ENCODE measurements at places on chromosomes 12 and 14.

- no peak for DNase-seq
Measured at GRCh38 chr14:25607192-25607591, 557.2 kb upstream of the STXBP6 start.

DNA sequence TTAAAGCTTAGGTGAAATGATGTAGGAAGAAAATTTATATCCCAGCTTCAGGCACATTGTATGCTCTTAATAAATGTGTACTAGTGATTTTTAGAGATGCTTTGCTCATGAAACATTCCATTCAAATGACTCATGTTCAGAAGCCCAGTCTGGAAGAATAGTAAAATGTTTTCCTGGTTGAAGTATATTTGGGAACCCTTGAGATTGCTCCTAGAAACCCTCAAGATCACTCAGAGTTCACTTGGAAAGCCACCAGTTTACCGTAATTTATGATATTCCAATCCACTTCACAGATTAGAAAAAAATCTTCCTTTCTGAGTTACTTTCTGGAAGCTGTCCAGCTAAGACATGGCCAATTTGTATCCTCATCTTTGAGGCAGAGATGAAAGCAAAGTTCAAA lies 186.4 kb downstream of the SYT10 start:
- no peak for DNase-seq

DNA sequence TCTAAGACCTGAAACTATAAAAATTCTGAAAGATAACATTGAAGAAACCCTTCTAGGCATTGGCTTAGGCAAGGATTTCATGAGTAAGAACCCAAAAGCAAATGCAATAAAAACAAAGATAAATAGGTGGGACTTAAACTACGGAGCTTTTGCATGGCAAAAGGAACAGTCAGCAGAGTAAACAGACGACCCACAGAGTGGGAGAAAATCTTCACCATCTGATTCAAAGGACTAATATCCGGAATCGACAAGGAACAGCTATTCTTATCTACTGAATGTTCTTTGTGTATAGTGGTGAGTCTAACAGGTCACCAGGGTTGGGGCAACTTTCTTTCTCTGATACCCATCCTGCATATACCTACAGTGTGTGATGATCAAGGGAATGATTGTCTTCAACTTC lies 198.6 kb downstream of the CCDC91 start:
- no peak for DNase-seq

DNA sequence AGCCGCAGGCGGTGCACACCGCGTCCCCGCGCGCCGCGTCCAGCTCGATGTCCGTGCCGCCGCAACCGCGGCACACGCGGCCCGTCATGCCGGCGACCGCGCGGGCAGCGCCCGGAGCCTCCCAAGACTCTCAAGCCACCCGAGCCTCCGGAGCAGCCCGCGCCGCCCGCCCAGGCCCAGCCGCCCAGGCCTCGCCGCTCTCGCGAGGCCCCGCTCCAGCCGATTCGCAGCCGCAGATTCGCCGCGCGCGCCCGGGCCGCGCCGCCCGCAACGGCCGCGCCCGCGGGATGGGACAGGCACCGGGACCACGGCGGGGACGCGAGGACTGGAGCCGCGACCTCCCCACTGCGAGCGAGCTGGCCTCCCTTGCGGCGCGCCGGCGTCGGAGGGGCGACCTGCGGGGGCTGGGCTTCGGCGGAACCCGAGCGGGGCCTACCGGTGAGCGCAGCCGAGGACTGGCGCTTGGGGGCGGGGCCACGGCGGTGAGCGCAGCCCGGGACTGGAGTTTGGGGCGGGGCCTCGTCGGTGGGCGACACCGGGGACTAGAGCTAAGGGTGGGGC lies at the start of gene BRF1:
Gene BRF1 (minus strand): TSS at position 460 of the 561 bp plus-strand sequence. CDS start 372 bp downstream, at position 88.
- peak; percentile 97 for DNase-seq

DNA sequence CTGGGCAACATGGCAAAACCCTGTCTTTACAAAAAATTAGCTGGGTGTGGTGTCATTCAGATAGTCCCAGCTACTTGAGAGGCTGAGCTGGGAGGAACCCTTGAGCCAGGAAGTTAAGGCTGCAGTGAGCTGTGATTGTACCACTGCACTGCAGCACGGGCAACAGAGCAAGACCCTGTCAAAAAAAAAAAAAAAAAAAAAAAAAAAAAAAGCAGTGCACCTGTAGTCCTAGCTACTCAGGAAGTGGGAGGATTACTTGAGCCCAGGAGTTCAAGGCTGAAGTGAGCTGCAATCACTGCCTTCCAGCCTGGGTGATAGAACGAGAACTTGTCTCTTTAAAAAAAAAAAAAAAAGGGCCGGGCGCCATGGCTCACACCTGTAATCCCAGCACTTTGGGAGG lies 5.6 kb downstream of the REM2 start:
- no peak for DNase-seq

DNA sequence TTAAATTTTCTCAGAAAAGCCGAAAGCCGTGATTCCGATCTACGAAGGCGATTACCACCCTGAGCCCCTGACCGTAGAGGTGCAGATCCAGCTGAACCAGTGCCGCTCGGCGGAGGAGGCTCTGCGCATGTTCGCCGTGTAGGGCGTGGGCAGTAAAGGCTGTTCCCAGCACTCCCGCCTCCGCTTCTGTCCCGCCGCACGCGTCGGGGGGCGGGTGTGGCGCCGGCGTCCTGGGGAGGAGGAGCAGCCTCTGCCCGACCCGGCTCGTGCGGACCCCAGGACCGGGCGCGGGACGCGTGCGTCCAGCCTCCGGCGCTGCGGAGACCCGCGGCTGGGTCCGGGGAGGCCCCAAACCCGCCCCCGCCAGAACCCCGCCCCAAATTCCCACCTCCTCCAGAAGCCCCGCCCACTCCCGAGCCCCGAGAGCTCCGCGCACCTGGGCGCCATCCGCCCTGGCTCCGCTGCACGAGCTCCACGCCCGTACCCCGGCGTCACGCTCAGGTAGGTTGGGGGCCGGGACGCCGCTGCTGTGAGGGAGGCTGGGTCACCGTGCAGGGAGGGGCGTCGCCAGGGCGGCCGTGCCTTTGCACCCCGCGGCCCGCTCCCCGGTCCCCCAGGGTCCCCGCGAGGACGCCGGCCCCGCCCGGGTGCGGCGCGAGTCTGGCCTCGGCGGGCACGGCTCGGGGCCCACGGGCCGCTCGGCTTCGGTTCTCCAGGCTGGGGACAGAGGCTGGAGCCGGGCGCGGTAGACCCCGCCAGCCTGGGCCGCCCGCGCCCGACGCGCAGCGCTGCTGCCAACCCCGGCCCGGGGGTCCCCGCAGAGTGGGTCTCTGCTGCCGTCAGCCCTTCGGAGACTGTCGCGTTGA lies at the start of gene B3GNT4:
Gene B3GNT4 (plus strand): TSS at position 409 of the 866 bp plus-strand sequence. CDS start 910 bp downstream, outside the sequence.
- peak; percentile 71 for DNase-seq

DNA sequence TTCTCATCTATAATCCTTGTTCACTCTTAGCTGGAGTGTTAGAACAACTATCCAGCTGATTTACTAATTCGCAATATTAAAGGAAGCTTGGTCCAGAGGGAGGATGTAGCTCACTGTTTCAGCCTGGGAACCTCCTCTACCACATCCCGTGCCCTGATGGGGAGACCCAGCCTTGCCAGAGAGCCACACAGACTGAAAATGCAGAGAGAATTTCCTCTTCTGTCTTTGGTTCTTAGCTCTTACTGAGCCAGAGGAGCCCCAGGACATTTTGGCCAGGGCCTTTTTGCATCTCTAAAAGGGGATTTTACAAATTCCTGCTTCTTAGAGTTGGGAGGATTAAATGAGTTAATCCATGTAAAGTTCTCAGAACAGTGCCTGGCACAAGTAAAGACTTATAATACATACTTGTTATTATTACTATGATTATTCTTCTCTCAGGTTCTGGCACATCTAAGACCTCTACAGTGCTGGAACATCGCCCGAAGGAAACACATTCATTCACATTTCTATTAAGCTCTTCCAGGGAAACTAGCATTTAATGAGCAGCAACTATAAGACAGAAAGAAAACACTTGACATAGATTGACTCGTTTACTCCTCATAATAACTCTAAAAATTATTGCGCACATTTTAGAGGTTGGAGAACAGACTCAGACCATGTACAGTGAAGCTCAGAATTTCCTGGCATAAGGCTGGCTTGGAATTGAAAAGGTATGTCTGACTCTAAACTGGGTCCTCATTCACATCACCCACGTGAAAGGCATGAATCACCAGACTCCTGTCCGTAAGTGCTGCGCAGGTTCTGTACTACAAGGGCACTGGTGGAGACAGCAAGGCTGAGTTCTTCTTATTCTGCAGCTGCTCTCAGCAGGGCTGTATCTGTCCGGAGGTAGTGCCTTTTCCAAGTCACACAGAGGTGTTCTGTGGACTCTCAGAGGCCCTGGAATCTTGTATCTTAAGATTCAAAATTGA lies 27.8 kb upstream of the AEBP2 start:
- no peak for DNase-seq

DNA sequence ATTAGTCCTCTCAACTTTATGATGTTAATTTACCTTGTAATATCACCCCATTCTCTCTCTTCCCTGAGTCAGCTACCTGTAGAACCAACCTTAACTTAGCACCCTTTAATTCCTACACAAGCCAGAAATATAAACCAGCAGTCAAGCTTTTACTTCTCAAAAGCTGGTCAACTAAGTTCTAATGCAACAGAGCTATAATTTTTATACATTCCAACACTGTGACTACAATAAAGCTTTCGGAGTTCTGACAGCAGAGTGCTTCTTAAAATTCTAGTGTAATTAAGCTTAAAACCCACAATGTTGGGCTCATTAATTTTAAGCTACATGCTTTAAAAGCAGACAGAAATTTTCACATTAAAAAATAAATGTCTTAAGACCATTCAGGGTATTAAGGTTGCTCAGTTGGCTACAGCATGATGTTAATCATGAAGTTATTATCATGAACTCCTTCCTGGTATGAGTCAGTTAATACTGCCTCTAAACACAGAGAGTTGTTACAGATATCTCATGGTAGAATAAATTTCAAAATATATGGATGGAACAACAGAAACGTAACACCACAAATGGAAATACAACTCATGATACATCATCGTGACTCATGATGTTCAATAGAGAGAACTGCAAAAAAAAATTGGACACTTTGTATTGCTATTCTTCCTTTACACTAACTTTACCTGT lies 126.7 kb downstream of the EPS8 start:
- DNase-seq = no peak

DNA sequence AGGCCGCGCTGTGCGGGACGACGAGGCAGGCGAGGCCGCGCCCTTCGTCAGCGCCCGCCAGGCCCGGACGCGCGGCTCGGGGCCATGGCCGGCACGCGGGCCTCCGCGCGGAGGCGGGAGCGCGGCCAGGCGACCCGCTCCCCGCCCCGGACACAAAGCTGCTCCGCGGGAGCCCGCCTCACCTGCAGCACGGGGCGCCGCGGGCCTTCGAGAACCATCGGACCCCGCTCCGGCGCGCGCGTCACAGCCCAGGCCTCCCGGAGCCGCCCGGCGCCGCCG lies 342 bp downstream of the DICER1 start:
- no peak for DNase-seq

DNA sequence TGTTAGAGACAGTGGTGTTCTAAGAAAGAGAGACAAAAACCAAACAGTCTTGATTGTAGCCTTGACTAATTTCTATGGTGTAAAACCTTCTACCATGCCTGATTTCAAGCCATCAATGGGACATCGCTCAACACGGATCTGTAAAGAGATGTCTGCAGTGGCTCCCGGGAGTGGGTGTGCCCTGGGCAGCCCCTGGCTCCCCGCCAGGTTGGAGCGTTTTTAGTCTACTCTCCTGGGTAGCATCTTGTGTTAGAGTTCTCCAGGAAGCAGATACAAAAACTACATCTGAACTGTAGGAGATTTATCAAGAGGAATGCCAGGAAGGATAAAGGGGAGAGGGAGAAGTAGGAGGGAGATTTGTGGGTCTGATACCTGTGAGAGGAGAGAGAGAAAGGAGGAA lies 1212.9 kb downstream of the BCL11B start:
- DNase-seq = no peak

- DNase-seq = peak; percentile 63
Measured at GRCh38 chr14:96797582-96798349, 584 bp downstream of the VRK1 start.

DNA sequence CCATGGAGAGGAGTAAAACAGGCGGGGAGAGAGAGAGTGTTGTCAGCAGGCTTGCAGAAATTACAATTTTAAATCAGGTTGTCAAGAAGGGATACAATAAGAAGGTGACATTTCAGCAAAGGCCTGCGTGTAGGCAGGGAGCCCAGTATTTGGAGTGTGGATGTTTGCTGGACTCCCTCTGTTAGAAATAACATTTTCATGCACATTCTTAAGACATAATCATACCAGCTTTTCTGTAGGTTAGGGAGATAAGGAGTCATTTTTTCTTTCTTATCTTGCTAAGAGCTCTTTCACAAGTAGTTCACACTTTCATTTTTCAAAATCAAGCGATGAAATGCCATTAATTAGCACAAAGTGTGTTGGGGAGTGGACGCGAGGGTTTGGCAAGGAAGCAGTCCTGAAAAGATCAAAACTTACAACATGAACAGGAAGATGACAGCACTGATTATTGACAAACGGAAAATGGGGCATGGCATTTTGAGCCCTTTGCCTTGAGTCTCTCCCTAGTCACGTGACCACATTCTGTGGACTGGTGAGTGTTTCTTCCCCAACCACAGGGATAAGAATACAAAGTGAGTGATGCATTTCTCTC lies 160.2 kb downstream of the DAD1 start:
- DNase-seq = no peak

DNA sequence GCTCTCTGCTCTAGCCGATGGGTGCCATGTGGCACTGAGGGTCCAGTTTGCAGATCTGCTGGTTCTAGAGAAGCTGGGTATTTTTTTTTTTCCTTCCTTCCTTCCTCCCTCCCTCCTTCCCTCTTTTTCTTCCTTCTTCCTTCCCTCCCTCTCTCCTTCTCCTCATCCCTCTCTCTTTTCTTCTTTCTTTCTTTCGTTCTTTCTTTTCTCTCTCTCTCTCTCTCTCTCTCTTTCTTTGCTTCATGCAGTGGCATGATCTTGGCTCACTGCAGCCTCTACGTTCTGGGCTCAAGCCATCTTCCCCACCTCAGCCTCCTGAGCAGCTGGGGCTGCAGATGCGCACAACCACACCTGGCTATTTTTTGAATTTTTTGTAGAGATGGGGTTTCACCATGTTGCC lies 2.7 kb upstream of the BCL7A start:
- no peak for DNase-seq

- DNase-seq = no peak
Measured at GRCh38 chr12:48969833-48970701, 1.5 kb downstream of the WNT10B start.

GRCh38 chr12:46515829-46516228 lies 143.3 kb upstream of the SLC38A2 start:
- DNase-seq = no peak

- no peak for DNase-seq
Measured at GRCh38 chr14:77140359-77141213, 1.0 kb downstream of the ZDHHC22 start.

Data from psoas muscle (tissue), 8 donors.